ENCODE measurements at places on chromosomes 1 and 21.
A peak's percentile ranks its signal among the peaks of the same experiment; 100 is the strongest.

GRCh38 chr1:114114185-114115094 lies 39.2 kb downstream of the SYT6 start:
- DNase-seq = no peak

- no peak for DNase-seq
Measured at GRCh38 chr1:218702775-218703174, 357.6 kb downstream of the TGFB2 start.

- no peak for DNase-seq
Measured at GRCh38 chr1:77415579-77415978, 133.8 kb downstream of the AK5 start.

- no peak for DNase-seq
Measured at GRCh38 chr1:43000271-43000670, 41.6 kb upstream of the SLC2A1 start.

DNA sequence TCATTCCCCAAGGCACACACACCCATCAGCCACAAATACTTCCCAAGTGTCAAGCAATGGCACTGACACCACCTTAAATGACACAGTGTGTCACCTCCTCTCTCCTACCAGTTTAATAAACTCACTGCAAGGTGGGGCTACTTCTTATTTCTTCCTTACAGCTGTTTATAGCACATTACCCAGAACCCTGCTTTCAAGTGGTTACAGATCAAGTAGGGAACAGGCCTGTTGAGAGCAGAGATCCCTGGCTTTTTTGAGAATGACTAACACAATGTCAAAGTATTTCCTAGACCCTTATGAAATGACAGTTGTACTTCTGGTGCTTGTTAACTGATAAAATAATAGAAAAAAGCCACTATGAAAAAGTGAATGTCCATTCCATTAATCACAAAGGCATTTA lies 19.8 kb downstream of the ZBTB17 start:
- DNase-seq = no peak

DNA sequence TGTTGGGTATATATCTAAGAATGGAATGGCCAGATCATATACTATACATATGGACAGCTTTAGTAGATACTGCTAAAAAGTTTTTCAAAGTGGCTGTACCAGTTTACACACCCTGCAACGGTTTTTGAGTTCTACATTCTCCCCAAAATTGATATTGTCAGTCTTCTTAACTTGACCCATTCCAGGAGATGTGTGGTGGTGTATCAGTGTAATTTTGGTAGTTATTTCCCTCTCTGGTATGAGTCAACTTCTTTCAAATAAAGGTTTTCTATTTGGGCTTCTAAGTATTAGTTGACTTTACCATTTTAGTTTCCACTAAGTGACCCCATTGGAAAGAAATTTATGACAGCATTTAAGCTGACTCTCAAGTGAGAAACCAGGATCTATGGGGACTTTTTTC lies 29.2 kb downstream of the INKA2 start:
- no peak for DNase-seq

GRCh38 chr1:51482881-51483280 lies 36.2 kb downstream of the EPS15 start:
- no peak for DNase-seq

- DNase-seq = no peak
Measured at GRCh38 chr21:27422435-27422834, 455.5 kb upstream of the ADAMTS5 start.

- no peak for DNase-seq
Measured at GRCh38 chr1:234696148-234696576, 86.2 kb upstream of the IRF2BP2 start.

- DNase-seq = no peak
Measured at GRCh38 chr1:99788896-99789295, 22.5 kb upstream of the FRRS1 start.

GRCh38 chr21:15669247-15669646 lies 60.5 kb upstream of the USP25 start:
- no peak for DNase-seq

DNA sequence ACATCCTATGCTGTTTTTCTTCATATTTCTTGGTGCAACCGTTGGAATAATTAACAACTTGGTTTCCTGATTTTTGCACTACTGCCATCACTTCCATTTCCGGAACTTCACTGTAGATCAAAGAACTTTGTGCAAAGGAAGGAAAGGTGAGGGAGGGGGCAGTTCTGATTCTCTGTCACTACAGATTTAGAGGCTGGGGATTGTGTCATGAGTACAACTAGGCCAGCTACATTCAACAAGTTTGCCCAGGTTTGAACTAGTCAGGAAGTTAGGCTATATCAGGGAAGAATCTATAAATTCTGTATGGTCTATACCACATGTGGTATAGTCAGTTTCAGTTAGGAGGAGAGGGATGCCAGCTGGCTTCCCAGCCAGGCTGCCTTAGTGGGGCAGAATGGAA lies 84.2 kb downstream of the RGL1 start:
- no peak for DNase-seq

GRCh38 chr1:242086706-242087105 lies 87.8 kb upstream of the MAP1LC3C start:
- DNase-seq = no peak

- DNase-seq = no peak
Measured at GRCh38 chr1:39890880-39891279, 7.6 kb upstream of the TRIT1 start.

GRCh38 chr1:179996099-179996498 lies 41.5 kb downstream of the CEP350 start:
- DNase-seq = no peak

- DNase-seq = no peak
Measured at GRCh38 chr1:118504221-118504644, 319.2 kb upstream of the SPAG17 start.

GRCh38 chr1:31111290-31111951 lies 45.9 kb upstream of the PUM1 start:
- no peak for DNase-seq

DNA sequence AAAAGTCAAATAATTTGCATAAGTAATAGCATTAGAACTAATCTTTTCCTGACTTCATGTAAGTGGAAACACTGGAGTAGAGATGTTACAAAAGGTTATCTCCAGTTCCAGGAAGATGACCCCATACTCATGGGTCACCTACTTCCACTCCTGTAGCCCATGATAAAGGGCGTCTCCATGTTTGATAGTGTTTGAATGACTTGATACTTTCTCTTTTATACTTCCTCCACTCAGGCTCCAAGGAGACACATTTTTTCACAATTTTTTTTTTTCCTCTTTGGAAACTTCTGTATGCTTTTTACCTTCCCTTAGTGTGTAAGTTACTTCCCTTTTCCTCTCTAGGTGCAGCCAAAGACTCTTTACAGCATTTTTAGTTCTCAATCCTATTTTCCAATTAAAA lies 382.1 kb upstream of the B3GALT2 start:
- DNase-seq = no peak

DNA sequence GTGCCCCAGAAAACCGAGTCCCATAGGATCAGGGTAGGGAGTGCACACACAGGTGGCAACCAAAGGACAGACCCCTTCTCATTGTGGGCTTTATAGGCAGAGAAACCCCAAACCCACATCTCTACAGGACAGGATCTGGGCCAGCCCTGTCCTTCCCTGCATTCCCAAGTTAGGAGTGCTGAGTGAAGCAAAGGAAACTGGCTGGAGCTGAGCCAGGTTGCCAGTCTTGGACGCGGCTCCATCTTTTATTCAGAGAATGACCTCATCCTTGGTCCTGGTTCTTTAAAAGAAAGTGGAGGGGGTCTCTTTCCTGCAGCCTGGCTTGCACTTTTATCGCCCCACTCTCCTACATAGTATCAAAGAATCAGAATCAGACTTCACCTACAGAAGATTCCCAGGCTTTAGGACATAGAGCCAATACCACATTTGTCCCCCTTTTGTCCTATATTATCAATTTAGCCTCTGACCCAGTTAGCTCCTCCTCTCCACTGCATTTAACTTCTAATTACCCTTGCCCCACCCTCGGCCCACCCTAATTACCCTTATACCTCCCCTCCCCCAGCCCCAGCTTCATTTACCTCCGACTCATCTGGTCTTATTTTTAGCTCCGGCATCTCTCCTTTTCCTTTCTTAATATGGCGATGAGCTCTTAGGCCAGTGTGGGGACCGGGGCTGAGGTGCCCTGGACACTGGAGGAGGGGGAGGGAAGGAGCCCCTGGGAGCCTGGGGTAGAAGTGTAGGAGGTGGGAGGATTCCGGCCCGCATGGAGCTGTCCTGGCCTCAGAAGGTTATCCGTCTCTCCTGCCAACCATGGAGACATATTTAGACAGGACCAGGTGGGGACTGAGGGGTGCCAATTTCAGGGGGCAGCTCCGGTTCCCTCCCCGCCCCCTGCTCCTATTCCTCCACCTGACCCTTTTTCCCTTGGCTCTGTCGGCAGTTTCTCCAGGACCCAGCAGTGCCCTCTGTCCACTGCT lies at the start of gene CASQ1:
CASQ1 (plus strand) TSS at position 927 of the 977 bp plus-strand sequence. CDS start 177 bp downstream, outside the sequence.
- DNase-seq = no peak

GRCh38 chr1:37448185-37448584 lies 26.2 kb upstream of the ZC3H12A start:
- DNase-seq = no peak

- DNase-seq = peak; percentile 75
Measured at GRCh38 chr1:206551986-206552326, 44.6 kb downstream of the RASSF5 start.

- peak; percentile 50 for DNase-seq
Measured at GRCh38 chr1:1206376-1206965, at the start of gene TNFRSF18. Gene TNFRSF18, minus strand, starts transcription at chr1:1206592. Its CDS starts 21 bp downstream, at chr1:1206571.

DNA sequence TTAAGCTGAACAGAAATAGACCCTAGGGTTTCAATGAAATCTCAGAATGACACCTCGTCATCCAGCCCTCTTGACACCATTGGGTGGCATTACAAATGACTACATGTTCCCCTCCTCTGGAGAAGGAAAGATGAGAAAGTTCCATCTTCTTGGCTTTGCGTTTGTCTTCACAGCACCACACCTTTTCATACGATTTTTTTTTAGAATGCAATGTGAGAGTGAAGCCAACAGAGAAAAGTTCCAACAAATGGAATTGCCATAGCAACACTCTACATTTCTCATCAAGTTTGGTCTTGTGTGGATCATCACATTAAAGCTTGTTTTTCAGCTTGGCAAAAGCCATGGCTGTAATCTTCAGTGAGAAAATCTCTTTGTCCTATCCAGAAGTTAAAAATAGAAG lies 183.4 kb upstream of the SNX7 start:
- no peak for DNase-seq

DNA sequence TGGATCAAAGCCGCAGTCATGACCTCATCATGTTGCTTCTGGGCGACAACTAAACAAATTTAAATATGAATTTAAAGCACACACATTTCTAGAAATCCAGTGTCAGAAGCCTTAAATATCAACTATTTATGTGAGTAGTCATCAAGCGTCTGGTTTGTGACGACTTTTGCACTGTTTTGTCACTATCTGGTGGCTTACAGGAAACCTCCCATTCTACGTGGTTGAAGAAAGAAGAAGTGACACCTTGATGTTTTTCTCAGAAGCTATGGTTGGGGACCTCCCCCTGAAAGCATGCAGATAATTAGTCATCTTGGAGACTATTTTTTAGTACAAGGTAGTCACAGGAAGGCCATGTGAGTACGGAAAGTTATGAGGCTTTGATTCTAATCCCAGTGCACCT lies 58.5 kb downstream of the TENT5C start:
- DNase-seq = peak; percentile 83

DNA sequence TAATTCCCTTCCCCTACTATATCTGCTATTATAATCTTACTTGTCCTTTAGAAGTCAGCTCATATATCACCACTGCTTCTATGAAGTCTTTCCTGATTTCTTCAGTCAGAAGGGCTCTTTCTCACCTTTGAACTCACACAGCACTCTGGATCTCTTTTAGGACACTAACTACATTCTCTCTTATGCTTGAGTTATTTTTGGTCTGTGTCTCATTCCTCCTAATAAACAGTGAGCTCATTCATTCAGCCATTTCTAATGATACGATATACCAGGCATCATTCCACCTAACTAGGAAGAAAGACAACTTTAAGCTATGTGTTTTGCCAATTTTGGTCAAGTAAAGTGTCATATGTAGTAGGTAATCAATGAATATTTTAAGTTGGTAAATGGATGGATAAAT lies 1.2 kb upstream of the STYXL2 start:
- DNase-seq = no peak

Measured in T-helper 2 cell treated with Interferon-gamma antibody and Interleukin-4, amounts not matched to agents 5 μg/mL and 100 μg/mL, for 36 hours (primary cell).